Stimulated activated CD8-positive, alpha-beta memory T cell treated with anti-CD3 and anti-CD28 coated beads, Interleukin-12 subunit alpha, Interleukin-12 subunit beta, amount 100 ng/mL, for 4 hours (primary cell): ENCODE measurements at places on chromosomes 4 and X.

DNA sequence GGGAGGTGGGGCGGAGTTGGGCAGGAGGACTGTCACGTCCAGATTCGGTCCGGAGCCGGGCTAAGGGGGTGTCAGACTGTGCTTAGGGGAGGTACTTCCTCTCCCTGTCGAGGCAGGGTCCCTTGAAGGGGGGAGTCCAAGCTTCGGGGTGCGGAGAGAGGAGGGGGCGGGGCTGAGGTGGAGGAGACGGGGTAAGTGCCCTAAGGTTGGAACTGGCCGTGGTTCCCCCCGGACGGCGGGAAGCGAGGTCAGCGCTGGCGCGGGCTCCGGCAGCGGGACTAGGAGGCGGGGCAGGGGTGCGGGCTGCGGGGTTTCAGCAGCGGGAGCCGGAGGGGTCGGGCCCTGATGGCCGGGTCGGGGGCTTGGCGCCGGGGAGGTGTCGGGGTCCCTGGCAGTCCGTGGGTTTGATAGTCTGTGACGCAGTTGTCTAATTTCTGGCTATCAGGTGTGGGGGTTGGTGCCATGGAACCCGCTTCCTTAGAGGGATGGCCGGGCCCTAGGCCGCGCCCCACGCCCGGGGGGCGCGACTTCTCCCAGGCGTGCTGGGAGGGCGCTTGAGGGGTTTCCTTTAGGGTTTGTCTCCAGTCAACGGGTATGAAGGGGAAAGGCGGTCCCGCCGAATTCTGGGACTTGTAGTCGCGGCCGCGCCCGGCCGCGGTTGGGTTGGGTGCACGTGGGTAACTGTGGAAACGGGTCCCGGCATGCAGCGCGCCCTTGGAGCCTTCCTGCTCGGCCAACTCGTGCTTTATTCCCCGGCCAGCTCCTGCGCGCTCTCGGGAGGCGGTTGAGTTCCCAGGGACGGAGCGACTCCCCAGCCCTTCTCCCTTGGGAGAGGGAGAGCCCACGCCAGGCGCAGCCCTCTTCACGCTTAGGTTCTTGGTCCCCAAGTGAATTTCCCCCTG is 1.5 kb downstream of the DCUN1D4 start:
- DNase-seq, result peak; percentile 64

DNA sequence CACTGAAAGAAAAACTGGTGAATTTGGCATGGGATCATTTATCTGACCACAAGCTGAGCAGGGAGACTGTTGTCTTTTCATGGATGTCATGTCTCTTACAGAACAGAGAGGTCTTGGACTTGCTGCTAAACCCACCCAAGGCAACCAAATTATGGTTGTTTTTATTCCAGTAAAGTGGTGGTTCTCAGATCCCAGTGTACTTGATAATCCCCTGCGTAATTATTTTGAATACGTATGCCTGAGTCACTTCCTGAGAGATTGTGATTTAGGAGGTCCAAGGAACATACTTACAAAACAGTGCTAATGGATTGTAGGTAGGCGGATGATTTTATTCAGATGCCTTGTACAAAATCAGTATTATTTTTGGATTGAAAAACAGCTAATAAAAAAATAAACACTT is 585.6 kb downstream of the IL1RAPL1 start:
- DNase-seq, result no peak

DNA sequence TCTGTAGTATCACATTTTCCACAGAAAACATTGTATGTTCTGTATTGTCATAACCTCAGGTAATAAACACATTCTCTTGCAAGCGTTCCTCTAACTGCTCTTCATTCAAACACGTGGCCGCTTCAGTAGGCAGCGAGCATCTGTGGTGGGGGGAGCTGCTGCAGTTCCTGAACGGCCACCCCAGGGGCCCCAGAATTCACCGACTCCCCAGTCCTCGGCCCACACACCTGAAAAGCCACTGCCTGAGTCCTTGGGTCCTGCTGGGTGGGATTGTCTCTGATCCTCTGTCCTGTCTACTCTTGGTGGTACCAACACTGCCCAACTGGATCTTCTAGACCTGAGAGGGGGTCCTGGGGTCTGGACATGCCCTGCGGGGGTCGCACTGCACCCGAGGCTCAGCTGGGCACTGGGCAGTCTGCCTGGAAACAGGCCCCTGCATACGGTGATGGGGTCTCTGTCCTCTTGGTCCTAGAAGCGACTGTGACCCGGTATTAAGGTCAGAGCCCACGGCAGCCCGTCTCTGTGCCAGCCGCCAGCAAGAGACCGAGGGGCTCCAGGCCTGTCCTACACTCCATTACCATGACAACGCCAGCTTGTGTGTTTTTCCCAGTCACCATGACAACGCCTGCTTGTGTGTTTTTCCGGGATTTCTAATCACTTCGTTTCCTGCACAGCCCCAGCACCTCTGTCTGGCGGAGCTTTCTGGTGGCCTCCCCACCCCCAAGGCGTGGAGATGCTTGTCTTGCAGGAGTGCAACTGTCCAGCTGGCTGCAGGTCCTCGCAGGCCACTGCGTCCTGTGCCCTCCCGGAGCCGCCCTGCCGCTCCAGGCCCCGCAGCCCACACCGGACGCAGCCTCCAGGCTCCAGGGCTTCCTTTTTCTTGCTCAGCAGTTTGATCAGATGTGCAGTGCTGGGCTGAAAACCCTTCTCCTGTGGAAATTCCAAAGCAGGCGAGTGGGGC is 16.0 kb downstream of the CTBP1 start:
- DNase-seq, result no peak

DNA sequence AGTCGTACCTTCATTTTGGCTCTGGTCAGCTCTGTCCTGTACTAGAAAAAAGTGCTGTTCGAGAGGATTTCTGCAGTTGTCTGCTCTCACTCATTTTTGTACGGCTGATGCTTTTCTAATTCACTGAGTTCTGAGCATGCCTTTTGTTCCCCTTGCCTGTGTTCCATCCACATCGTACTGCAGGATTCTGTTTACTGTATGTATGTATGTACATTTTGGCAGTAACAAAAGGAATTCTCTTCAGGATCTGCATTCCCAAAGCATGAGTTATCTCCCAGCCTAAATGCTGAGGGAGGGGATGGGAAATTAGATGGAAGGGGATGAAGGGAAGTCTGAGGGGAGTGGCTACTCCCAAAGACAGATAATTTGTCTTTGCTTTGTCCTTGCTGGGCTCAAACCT is 87.6 kb downstream of the GBA3 start:
- no peak for DNase-seq

GRCh38 chr4:168741281-168742173 is 244.7 kb downstream of the PALLD start:
- DNase-seq, result no peak

- DNase-seq, result no peak
Measured at GRCh38 chr4:72319601-72320021, 249.4 kb downstream of the ADAMTS3 start.

DNA sequence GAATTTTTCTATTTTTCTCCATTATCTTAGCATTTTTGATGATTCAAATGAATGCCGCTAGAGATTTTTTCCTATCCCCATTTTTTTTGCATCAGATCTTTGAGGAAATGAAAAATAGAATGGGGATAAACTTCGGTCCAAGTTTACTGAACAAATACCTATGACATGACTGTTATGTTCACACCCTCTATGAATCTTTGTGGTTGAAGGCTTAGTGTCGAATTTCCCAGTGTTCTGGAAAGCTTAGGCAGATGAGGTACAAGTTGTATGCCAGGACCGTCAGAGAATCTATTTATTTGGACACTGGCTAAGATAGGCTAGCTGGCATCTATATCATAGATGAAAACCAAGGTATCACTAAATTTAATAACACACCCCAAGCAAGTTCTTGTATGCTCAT is 123.4 kb downstream of the SPCS3 start:
- no peak for DNase-seq

GRCh38 chrX:110748256-110748806 is 47.3 kb downstream of the CHRDL1 start:
- no peak for DNase-seq

- peak; percentile 4 for DNase-seq
Measured at GRCh38 chr4:48944756-48945241, 38.2 kb upstream of the OCIAD2 start.

- peak; percentile 15 for DNase-seq
Measured at GRCh38 chrX:136880003-136880451, 498 bp downstream of the RBMX start.
